Astrocyte of the cerebellum (primary cell): ENCODE measurements at places on chromosomes 2 and 18.
A peak's percentile ranks its signal among the peaks of the same experiment; 100 is the strongest.

GRCh38 chr2:31920962-31921361, 89.8 kb downstream of the MEMO1 start:
- DNase-seq: no peak

DNA sequence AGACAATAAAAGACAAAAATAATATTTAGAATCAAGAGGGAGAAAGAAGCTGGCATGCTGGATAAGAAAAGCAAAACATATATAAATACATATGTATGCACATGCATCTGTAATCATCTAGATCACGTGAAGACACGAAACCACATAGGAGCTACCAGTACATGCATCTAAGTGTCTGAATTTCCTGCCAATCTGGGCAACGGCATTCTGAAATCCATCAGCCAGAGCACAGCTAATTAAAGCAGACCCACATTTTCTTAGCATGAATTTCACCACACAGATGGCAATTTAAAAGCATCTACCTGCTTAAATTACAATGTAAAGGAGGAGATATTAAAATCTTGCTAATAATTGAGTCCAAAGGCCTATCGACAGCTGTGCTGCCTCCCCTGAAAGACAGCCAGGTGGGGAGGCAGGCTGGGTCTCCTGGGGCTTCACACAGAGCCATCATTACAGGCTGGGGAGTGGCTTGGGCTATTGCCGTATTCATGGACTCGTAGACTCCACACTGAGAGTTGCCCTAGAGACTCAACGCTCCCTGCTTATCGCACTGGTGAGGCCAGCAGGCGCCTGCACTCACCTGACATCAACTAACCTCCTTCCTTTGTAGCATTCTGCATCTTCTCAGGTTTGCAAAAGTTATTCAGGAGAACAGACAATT, 272.5 kb upstream of the PXDN start:
- DNase-seq: no peak

- no peak for DNase-seq
Observed at GRCh38 chr2:208489687-208490086, 83.1 kb downstream of the PTH2R start.

DNA sequence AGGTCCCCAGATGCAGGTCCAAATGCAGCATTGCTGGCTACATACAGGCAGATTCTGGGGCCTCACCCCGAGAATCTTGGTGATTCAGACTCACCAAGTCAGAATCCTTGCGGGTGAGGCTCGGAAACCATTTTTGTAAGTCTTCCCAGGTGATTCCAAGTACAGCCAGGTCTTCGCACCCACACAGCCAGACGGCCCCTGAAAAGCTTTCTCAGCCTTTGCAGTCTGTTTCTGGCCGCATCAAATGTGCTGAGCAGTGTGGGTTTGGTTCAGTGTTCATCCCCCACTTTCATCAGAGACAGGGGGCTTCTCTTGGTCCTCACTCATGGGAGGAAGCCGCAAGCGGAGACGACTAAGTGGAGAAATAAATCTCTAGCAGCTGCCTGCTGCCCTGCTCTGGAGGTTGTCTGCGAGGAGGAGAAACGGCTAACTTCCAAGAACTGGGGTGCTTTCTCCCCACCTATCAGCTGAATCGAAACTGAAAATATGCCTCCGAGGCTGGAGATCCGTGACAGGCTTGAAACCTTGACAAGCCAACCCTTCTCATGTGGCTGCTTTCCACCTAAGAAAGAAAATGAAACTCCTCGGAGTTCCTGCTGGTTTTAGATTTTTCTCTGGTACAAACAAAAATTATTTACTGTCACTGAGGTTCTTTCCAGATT, 8.9 kb upstream of the TMEM185B start:
- DNase-seq: no peak

DNA sequence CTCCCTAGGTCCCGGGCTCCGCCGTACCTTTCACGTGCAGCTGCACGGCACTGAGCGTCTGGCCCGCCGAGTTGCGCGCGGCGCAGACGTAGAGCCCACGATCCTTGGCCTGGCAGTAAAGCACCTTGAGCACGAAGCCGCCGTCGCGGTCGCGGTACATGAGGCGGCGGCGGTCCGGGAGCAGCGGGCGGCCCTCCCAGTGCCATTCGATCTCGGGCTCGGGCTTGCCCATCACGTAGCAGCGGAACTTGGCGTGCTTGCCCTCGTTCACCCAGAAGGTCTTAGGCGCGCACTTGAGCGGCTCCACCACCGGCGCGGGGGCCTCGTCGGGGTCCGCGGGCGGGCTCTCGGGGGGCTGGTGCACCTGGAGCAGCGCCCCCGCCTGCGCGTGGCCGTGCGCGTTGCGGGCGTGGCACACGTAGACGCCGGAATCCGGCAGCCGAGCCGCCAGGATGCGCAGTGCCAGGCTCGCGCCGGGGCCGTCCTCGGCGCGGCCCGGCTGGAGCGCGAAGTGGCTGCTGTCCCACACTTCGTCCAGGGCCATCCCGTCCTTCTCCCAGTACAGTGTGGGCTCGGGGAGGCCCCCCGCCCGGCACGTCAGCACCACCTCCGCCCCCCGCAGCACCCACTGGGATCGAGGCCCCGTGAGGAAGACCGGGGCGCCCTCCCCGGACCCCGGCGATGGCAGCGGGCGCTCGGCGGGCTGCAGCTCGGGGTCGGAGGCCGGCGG, 980 bp downstream of the OBSL1 start:
- no peak for DNase-seq

DNA sequence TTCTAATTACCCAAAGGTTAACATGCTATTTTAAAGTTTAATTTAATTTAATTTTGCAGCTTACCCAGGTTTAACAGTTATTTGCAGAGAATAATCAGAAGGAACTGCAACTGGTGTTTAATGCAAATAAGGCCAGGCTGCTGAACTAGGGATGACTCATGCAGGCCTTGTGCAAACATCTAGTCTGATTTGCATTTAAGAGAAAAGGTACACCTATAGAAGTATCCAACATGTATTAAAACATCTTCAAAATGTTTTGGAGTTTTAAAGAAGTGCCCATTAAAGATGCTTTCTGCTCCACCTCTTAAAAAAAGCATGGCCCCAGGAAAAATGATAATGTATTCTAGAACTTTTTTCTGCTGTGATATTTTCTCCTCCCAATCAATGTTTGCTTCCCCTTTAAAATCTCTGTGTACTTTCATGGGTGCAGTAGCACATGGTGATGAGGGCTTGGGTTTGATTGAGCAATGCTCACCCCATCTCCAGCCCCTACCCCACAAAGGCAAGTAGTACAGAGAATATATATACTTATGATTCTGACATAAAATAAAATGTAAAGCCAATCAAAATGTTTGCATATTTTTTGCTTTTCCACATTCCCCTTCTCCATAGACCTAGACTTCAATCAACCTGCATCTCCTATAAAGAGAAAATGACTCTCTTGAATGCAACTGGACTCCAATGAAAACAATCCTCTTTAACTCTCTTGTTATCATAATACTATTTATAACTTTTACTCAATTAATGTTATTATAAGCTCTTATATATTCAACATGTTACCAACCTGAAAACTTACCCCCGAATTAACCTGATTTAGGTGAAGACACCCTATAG, 54.1 kb downstream of the ATP8B1 start:
- DNase-seq: peak; percentile 34

GRCh38 chr2:127174136-127174535, 46.0 kb downstream of the CYP27C1 start:
- no peak for DNase-seq

GRCh38 chr2:170139276-170139967, 38.5 kb upstream of the MYO3B start:
- no peak for DNase-seq

DNA sequence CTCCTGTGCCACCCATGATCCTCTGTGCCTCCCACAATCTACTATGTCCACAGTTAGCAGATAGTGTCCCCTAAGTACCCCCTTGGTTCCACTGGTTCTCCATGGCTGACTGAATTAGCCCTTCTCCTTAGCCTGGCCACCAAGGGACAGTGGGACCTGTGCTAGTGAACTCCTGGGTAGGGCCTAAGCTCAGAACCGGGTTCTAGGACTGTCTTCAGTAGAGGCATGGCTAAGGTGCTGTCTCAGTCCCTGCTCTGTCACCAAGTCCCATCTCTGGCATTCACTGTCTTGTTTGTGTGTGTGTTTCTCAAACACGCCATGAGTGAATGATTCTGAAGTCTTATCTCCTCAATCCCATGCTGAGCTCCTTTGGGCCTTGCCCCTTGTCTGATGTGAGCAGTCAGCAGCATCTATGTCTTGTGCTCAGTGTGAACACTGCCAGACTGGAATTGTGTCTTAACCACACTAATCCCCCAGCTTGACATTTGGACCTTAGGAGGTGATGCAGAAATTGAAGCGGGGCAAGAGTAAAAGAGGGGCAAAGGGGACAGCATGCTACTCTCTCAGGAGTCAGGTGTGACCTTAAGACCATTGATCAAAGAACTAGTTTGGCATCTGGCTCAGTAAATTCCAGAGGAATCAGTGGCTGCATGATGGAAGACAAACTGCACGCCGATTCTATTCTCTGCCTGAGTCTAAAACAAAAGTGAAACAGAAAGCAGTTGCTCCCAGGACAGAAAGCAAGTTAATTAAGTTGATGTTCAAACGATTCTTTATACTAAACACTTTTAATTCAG, 190.5 kb downstream of the ALPK2 start:
- no peak for DNase-seq

- DNase-seq: no peak
Observed at GRCh38 chr2:39922679-39923405, 143.8 kb upstream of the THUMPD2 start.

GRCh38 chr2:139367416-139367815, 587.2 kb upstream of the NXPH2 start:
- no peak for DNase-seq

DNA sequence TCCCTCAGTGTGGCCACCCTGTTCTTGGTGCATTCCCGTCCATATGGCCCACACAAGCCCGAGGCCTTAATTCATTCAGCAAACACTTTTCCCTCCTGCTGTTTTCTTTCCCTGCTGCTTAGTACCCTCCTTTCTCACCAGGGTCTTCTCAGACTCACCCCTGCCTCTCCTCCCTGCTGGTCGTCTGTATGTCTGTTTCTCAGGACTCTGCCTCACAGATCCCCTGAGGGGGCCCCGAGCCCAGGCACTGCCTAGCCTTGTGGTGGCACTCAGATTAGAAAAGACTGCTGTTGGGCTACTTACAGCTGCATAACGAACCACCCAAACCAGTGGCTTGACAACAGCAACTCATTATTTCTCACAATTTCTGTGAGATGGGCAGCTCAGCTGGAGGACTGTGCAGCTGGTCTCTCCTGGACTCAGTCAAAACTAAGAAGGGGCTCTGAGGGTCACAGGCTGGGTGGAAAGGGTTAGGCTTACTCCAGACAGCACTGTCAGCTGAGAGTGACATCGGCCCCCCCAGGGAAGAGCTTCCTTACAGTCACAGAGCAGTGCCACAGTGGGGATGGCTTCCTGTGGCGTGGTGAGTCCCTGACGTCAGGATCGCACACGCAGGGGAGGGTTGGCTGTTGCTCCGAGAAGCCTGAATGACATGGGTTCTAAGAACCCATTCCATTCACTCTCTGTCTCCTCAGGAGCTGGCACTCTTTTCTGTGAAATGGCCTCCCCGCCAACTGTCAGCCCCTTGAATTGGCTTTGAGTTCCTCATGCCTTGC, 139.0 kb downstream of the UXS1 start:
- DNase-seq: no peak

GRCh38 chr2:128298846-128299507, 19.7 kb downstream of the HS6ST1 start:
- DNase-seq: no peak

DNA sequence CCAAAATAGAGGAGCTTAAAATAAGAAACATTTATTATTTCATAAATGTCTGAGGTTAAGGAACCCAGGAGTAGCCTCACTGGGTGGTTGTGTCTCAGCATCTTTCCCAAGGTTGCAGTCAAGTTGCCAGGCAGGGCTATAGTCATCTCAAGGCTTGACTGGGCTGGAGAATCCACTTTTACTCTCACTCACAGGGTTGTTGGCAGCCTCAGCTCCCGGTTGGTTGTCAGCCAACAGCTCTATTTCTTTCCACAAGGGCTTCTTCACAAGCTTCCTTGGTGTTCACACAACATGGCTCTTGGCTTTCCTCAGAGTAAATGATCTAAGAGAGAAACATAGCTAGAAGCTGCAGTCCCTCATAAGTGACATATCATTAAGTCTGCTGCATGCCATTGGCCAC, 55.6 kb upstream of the TEX51 start:
- DNase-seq: no peak

GRCh38 chr18:7926526-7926925, 359.4 kb downstream of the PTPRM start:
- no peak for DNase-seq

DNA sequence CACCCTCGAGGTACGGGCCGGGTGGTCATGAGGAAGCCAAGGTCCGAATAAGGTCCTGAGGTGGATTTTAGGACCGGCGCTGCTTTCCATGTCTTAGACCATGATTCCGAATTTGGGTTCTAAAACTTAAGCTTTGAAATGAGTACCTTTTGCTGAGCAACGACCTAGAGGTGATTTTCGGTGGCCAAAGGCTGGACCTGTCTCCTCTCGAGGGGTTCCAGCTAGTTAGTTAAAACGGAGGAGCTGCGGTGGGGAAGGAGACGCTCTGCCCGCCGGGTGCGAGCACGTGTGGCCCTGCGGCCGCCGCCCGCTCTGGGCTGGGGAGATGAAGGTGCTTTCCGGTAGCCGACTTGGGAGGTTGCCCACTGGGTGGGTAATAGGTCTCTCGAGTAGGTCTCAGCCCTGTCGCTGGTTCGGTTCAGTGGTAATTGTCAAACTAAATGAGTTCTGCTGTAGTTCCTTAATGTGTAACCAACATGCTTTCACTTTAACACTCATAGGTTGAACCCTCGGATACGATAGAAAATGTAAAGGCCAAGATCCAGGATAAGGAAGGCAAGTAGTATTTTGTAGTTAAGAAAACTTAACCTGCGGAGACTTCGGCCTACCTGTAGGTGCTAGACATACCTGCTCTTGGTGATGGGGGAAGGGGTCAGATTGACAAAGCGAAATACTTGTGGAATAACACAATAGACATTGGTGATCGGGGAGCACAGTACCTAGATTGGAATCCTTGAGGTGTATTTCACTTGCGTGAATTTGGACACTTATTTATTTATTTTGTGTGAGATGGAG, 572 bp downstream of the RPS27A start:
- DNase-seq: no peak

DNA sequence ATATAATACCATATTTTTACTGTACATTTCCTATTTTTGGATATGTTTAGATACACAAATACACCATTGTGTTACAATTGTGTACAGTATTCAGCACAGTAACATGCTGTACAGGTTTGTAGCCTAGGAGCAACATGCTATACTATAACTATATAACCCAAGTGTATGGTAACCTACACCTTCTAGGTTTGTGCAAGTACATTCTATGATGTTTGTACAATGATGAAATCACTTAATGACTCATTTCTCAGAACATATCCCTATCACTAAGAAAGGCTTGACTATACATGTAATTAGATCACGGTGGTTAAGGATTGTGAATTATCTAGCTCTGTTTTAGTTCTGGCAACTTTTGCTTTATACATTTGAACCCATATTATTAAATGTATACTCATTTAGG, 31.3 kb downstream of the NPHP1 start:
- no peak for DNase-seq

- DNase-seq: no peak
Observed at GRCh38 chr2:19988600-19988999, 1.3 kb downstream of the WDR35 start.

- no peak for DNase-seq
Observed at GRCh38 chr18:10681581-10682367, 155.9 kb downstream of the NAPG start.

GRCh38 chr2:175571078-175571653, 389.7 kb upstream of the ATP5MC3 start:
- DNase-seq: no peak

- no peak for DNase-seq
Observed at GRCh38 chr18:61679836-61680235, 213.0 kb downstream of the RNF152 start.

GRCh38 chr2:208356846-208357574, 49.6 kb upstream of the PTH2R start:
- DNase-seq: no peak

GRCh38 chr18:68314403-68314802, 400.5 kb downstream of the TMX3 start:
- DNase-seq: no peak
